ENCODE measurements at places on chromosomes 6 and 20.

DNA sequence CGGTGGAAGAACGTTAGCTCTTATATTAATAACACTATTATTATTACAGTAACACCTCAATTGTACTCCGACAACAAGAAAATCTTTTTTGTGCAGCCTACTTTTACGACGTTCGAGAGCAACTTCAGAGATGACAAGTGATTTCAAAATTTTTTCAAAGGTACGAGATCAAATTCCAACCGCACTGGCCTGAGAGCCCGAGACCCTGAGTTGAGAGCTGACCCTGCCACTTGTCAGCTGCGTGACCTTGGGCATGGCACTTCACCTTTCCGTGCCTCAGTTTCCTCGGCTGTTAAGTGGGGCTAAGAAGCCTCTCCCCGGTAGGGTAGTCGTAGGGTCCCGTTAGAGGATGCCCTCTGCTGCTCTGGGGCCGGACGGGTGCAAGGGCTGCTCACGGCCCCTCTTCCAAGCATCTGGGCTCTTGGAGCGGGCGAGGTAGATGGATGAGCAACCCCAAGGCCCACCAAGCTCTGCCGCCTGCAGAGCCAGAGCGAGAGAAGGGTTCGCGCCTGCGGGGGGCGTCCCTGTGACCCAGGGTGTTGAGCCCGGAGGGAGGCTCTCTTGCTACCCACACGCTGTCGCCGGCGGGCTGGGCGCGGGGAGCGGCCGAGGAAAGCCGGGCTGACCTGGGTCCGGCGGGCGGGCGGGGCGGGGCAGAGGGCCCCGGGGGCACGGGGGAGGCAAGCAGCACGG lies 510 bp downstream of the NDRG3 start:
- peak; percentile 67 for DNase-seq

DNA sequence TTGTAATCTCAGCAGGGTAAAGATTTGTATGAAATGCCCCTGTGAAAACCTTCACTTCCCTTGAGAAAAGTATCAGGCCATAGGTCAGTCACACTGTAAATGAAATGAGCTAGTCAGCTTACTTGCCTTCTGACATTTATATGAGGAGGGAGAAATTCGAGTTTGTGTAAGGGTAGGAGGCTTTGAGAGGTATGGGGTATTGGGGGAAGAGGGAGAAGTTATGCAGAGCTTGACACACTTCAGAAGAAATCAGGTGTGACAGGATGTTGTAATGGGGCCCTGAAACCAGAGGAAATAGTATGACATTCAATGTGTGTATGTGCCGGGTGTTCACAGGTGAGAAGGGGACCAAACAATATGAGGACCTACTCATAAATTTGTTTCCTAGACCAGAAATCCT lies 64.2 kb upstream of the CCN6 start:
- no peak for DNase-seq

DNA sequence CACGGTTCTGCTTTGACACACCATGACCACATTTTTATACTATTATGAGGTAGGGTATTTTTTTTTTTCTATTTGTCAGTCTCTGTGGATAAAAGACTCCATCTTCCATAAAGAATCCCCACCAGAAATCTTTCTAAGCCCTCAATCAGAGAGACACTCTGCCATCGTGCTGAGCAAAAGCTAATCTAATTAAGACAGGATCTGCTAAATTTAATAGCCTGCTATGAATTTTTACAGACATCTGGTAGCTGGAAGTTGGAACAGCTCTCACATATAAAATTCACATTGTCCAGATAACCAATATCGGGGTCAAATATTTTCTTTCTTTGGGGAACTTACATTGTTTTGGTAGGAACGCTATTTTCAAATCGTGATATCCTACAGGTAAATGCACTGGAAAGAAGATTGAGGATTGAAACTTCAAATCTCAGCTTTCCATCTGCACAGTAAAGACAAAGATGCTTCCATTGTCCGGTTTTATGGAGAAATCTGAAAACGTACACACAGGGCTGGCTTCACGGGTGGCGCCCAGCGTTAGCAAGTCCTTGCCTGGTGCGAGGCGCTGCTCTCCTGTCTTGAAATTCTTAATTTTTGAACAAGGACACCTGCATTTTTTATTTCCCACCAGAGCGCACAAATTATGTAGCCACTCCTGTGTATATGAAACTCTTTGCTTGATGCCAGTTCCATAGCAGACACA lies 573.8 kb upstream of the NOX3 start:
- DNase-seq: no peak

- DNase-seq: no peak
These were observed 269.7 kb downstream of the PRL start for GRCh38 chr6:22027040-22027725.

DNA sequence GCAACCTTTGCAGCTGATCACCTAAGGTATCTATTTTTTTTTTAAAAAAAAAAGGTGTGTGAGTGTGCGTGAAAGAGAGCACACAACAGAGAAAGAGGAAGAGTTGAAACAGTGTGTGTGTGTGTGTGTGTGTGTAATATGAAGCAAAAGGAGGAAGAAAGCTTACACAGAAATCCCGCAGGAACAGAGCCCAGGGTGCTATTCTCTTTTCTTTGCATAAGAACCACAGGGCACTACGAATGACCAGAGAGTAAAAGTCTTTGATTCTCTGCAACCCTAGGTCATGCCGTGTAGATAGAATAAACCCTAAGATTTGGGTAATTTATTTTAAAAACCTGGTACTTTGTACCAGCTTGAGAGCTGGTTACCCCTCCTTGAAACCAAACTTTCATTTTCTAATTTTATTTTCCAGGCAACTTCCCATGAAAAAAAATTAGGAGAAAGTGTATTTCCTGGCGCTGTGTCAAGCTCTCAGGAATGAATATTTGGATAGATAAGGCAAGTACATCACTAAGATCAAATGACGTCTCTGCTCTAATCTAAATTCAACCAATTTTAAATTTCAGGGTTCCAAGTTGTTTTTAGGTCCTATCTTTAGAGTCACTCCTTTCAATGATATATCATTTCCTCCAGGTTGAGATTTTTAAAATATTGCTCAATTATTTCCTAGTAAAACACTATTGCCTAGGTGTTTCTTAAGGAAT lies 47.9 kb upstream of the ID4 start:
- no peak for DNase-seq

DNA sequence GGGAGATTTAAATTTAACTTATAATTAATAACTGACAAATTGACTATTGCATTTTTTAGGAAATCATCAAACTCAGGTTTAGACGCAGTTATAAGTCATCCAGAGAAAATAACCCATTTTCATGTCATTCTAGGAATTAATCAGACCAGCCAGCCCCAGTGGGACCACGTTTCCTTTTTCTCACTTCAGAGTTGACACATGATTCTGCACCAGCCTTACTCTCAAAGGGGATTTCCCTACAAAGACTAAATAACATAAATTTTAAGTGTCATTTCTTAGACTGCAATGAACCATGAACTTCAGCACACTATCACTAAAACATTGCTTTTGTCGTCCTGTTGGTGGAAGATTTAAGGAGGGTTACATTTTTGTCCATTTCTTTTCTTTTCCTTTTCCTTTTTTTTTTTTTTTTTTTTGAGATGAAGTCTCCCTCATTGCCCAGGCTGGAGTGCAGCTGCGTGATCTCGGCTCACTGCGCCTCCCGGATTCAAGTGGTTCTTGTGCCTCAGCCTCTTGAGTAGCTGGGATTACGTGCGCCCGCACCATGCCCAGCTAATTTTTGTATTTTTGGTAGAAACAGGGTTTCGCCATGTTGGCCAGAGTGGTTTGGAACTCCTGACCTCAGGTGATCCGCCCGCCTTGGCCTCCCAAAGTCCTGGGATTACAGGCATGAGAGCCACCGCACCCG lies 3.6 kb downstream of the IPCEF1 start:
- DNase-seq: no peak

DNA sequence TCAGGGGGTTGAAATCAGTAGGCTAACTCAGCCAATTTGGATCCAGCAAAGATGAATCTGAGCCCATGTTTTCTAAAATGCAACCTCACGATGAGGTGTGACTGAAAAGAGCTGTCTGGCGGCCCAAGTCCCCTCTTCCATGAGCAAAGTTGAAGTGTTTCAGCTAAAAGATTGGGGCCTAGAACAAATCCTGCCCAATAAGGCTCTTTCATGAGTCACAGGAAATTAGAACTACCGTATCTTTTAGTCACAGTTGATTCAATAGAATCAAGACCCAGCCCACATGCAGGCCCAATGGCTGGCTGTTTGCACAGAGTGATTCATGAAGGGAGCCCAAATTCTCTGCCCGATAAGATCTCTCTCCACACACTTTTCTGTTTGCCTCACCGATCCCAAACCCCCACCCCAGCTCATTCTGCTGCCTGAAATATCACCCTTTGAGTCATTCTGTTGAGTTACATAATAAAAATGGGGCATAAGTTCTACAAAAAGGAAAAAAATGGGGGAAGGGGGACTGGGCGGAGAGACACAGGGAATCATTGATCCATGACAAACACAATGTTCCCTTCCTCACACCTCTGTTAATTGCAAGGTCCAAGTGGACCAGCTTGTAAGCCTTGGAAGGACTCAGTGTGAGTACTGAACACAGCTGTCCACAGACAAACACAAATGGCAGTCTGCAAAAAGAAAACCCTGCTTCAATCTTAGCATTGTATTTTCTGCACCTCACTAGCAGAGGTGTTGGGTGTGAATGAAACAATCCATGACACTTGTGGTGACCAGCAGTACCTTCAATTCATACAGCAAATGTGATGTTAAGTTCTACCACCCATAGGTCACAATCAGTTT lies 13.8 kb downstream of the FOXQ1 start:
- no peak for DNase-seq

- DNase-seq: no peak
These were observed 187.0 kb downstream of the PDE7B start for GRCh38 chr6:136038531-136038930.

DNA sequence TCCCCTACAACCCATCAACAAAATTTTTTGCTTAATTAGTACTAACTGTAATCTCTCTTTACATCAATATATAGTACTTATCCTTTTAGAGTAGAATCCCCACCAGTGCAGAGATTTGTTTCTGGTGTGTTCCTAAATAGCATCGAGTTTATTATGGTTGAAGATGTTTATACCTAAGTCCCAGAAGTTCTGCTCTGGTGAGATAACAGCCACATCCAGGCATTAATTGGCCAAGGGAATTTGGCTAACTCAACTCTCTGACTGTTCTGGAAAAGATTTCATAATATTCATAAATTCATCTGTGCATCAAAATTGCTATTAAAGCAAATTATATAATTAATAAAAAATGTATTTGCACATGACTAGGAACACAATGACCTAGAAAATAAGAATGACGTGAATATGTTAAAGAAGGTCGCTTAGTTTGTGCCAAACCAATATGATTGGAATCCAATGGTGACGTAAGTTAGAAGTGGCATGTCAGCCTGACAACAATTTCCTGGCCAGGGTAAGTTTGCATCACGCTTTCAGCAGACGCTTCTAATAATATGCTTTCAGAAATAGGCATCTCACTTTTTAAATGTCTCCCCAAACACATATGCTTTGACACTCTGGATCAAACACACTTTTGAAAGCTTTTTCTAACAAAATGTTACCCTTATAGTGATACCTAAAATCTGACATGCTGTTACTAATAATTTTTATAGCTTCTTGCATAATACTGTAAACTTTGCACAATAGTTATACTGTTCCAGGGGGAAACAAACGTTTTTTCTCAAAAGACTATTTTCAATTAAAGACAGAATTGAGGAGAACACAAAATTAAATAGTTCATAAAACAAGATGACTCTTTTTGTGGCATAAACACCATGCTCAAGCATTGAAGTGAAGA lies 236.7 kb downstream of the TENT5A start:
- no peak for DNase-seq

DNA sequence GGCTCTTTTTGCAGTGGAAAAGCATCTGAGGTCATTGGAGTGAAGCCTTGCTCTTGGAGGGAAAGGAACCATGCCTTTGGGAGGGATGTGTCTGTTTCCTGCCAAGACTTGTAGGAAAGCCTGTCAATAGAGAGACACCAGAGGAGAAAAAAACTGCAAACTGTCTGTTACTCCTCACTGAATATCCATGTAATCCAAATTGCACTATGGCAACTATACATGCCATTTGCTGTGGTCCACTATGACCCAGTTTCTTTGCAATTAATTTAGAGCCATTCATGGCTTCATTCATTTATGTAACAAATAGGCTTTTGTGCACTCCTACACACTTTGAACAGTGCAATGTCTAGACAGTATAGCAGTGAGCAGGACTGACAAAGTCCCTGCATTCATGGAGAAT lies 296.5 kb downstream of the SLC35F1 start:
- no peak for DNase-seq

GRCh38 chr6:164929408-164929977 lies 379.9 kb downstream of the C6orf118 start:
- DNase-seq: peak; percentile 44

DNA sequence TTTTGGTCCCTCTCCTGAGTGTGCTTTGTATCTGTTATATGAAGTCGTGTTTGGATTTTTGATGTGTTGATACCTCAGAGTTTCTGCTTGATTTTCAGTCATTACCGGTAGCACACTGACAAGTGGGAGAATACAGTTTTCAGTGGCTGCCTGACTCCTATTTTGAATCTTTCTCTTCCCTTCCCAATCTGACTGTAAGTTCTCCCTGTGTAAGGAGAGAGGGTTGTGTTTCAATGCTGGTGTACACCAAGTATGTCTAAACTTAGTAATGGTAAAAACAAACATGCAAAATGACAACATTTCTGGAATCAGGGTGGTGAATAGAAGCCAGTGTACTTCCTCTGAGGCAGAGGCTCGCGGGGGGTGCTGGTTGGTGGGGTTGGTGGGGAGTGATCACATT lies 103.4 kb downstream of the HIVEP1 start:
- DNase-seq: no peak

DNA sequence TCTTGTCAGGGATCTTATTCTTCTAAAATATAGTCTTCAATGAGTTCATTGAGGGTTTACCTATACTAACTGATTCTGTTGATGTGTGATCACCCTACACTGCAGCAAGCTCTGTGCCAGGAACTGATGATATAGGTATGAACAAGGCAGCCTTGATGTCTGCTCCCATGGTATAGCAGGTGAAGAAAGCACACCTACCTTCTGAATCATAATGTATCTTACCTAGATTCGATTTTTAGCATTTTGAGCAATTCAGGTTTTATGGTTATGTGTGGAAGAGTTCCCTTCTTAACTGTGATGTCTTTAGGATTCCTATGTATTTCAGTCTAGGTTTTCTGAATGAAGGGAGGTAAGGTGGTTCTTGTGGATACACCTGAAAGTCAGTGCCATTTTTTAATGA lies 223.0 kb downstream of the DOK5 start:
- no peak for DNase-seq

- DNase-seq: no peak
These were observed 45.4 kb upstream of the RPL7L1 start for GRCh38 chr6:42834056-42834455.

- DNase-seq: peak; percentile 19
These were observed 15.5 kb downstream of the COL9A3 start for GRCh38 chr20:62832212-62832922.

GRCh38 chr6:14766391-14766994 lies 479.4 kb upstream of the JARID2 start:
- no peak for DNase-seq

Measured in caudate nucleus (tissue), 63 donors.